ENCODE measurements at places on chromosomes 2 and 18.

- no peak for DNase-seq
Measured at GRCh38 chr18:47594621-47595086, 335.8 kb downstream of the SMAD2 start.

DNA sequence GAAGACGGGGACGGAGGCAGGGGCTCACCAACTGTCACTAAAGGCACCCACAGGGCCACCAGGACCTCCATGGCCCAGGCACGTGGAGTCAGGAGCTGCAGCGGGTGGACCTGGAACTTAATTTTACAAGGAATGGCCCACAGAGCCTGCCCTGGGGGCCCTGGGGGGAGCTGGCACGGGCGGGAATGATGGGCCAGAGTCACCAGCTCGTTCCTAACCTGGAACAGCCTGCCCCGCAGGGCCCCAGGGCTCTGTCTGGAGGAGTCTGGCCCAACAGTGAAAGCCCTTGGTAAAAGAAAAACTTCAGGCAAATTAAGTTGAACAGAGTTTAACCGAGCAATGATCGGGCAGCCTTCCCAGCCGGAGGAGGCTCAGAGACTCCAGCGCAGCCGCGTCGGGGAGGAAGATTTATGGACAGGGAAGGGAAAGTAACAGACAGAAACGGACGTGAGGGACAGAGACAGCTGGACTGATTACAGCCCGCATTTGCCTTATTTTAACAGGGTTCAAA is 118.4 kb upstream of the TMEM18 start:
- DNase-seq = no peak

- no peak for DNase-seq
Measured at GRCh38 chr2:75608684-75609333, 37.8 kb upstream of the MRPL19 start.

DNA sequence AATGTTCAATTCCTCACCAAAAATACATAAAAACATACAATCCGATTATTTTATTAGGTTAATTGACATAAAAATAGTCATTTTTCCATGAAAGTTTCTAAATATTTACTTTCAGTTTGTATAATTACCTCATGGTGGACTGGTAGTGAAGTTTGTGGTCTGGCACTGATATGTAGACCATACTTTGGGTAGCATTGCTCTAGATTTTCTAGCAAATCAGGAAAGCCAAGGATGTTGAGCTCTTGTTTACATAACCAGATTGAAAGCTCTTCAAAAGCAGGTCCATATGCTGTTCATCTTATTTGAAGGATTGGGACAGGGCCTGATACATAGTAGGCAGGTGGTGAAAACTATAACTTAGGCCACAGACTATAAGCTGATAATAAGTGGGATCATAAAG is 61.8 kb downstream of the COMMD1 start:
- DNase-seq = no peak

DNA sequence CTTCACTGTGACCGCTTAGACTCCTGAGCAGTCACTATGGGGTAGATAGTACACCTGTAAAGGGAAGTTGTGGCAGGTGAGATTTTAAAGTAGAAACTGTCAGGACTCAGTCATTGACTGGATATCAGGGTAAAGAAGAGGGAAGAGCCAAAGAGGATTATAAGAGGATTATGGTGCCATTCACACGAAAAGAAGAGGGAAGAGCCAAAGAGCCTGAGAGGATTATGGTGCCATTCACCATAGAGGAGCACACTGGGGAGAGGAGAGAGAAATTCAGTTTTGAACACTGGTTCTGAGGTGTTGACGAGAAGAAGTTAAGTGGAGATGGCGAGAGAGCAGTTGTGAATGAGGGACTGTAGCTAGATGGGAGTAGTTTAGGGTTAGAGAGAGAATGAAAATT is 16.9 kb upstream of the KCNJ13 start:
- no peak for DNase-seq

DNA sequence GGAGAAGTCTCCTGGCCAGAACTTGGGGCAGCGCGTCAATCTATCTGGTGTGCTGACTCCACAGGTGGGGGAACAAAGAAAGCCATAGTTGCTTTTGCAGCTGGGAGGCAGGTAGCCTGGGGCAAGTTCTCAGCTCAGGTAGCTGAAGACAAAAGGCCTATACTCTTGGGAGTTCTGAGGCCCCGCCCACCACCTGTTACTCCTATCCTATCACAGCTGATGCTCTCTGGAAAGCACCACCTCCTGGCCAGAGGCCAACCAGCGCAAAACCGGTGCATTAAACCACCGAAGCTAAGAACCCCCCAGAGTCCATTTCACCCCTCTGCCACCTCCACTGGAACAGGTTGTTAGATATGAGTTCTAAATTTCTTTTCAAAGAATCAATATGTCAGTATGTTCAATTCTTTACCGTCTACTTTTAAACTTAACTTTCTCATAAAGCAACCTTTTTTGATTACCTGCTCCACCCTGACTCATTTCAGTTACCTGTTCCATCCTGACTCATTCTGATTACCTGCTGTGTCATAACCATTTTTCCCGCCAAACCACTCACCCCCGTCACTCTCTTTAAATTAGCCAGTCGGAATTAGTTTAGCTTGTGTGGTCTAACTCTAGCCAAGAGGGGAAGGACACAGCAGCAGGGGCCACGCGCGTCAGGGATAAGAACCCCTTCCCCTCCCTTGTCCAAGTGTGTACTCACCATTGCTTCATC is 43.4 kb downstream of the UPP2 start:
- no peak for DNase-seq

GRCh38 chr2:42421157-42421485 is 60.1 kb upstream of the COX7A2L start:
- DNase-seq = no peak

- no peak for DNase-seq
Measured at GRCh38 chr2:221767106-221768012, 195.3 kb upstream of the EPHA4 start.
